Vagina (tissue), 2 donors: ENCODE measurements at places on chromosomes 16 and 17.

- no peak for DNase-seq
These were observed 28.9 kb upstream of the CFAP20 start for GRCh38 chr16:58157951-58158540.

GRCh38 chr17:63275318-63275970, 170.7 kb downstream of the CYB561 start:
- DNase-seq: no peak

- no peak for DNase-seq
These were observed 12.2 kb downstream of the PIK3R5 start for GRCh38 chr17:8953156-8953885.

DNA sequence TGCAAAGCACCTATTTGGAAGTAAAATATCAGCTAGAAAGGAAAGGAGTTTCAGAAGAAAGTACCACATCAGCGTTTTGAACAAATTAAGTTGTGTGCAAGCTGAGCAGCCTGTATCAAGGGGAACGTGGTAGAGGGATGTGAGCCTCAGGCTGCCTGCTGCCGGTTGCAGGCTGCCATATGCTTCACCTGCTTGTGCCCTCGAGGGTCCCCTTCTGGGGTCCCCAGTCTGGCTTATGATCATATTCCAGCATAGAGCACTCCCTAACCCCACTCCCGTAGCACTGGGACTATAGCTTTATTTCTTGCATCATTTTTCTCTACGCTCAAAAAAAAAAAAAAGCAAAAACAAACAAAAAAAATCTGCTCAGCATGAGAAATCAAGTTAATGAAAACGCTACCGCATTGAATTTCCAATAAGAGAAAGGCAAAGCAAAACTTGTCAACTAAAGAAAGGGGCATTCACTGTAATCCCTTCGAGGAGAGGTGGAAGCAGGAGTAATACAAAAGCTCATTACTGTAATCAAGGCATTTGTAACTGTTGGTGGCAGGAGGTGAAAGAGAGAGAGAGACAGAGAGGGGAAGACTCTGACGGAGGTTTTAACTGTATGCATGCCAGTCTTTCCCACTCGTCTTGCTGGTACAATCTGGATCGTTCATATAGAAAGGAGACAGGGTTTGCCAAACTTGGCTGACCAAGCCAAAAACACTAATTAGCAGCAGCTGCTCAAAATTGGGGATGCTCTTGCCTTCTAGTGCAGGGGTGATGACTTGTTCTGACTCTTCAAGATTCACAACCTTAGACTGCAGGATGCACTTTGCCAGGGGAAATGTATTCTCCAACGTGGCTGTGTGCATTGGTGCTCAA, 258.2 kb upstream of the HSBP1 start:
- no peak for DNase-seq

- no peak for DNase-seq
These were observed 11.4 kb upstream of the C16orf87 start for GRCh38 chr16:46842192-46842895.

GRCh38 chr16:84552135-84552534, 47.7 kb upstream of the MEAK7 start:
- DNase-seq: no peak

DNA sequence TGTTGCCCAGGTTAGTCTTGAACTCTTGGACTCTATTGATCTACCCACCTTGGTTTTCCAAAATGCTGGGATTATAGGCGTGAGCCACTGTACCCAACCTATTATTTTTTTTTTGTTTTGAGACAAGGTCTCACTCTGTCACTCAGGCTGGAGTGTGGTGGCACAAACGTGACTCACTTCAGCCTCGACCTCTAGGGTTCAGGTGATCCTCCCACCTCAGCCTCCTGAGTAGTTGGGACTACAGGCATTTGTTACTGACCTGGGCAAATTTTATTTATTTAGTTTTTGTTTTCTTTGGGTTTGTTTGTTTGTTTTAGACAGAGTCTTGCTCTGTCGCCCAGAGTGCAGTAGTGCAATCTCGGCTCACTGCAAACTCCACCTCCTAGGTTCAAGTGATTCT, 4.0 kb downstream of the SAT2 start:
- no peak for DNase-seq
